Left cardiac atrium (tissue), 4 donors: ENCODE measurements at places on chromosomes 12 and 14. TPM values are rescaled to one million over a fixed set of nuclear protein-coding genes. Genes with fewer than 3 reads are reported as not detected.

CPNE6 gene
- not detected for total RNA-seq

NINJ2 gene
- total RNA-seq: 7.0 TPM

RASSF9 gene
- total RNA-seq: 2.5 TPM

ZNF664 gene
- 67.6 TPM for total RNA-seq

REM2 gene
- total RNA-seq: 0.12 TPM

- no peak for DNase-seq
Measured at GRCh38 chr12:19451196-19451595, 11.9 kb downstream of the AEBP2 start.

- DNase-seq: no peak
Measured at GRCh38 chr14:34425095-34425851, 36.8 kb downstream of the SPTSSA start.

DNA sequence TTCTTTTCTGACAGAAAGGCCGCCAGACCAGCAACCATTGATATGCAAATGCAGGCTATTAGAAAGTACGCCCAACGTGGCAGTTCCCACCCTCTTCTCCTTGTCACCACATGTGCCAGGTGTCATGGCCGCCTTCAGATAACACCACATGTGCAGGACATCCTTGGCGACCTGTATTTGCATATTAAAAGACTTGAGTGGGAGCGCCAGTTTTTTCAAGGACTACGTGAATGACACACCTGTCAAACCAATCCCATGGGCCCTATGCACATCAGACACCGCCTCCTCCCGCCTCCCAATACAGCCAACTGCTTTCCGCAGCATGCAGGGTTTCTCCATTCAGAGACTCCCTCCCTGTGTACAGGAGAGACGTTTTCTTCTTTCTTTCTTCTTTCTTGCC lies 318.6 kb upstream of the FAR2 start:
- DNase-seq: no peak

DNA sequence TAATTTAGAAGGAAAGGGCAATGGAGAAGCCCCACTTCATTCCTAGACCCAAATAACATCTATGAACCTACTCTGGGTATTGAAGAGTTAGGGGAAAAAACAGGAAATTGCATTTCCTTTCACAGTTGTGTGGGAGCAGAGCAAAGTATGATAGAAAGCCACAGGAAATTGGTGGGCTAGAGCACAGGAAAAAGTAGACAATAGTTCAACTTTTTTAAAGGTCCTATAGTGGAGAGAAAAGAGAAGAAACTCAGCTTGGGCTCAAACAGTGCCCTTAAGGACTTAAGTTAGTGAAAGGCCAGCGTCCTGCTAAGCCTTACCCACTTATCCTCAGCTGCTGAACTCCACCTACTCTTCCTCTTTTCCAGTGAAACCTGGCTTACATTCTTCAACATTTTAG lies 258.1 kb downstream of the DPY19L2 start:
- DNase-seq: no peak

DNA sequence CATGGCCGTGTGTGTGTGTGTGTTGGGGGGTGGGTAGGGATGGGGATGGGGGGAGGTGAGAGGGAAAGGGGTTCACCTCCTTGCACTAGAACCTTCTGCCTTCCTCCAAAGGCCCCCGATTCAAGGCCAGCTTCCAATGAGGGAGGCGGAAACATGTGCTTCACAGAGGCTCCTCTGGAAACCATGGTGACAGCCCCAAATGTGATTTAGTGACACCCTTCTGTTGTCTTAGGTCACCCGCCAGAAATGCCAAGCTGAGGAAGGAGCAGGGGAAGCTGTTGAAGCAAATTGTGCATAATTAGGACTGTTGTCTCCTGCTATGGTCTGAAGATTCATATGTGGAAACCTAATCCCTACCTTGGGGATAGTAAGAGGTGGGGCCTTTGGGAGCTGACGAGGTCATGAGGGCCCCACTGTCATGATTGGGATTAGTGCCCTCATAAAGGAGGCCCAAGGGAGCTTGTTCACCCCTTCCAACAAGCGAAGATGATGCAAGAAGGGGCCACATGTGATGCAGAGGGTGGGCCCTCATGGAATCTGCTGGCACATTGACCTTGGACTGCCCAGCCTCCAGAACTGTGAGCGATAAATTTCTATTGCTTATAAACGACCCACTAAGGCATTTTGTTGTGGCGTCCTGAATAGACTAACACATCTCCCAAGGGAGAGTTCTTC lies 95.2 kb downstream of the AACS start:
- DNase-seq: no peak

- DNase-seq: no peak
Measured at GRCh38 chr14:42980419-42980818, 1373.7 kb downstream of the LRFN5 start.

DNA sequence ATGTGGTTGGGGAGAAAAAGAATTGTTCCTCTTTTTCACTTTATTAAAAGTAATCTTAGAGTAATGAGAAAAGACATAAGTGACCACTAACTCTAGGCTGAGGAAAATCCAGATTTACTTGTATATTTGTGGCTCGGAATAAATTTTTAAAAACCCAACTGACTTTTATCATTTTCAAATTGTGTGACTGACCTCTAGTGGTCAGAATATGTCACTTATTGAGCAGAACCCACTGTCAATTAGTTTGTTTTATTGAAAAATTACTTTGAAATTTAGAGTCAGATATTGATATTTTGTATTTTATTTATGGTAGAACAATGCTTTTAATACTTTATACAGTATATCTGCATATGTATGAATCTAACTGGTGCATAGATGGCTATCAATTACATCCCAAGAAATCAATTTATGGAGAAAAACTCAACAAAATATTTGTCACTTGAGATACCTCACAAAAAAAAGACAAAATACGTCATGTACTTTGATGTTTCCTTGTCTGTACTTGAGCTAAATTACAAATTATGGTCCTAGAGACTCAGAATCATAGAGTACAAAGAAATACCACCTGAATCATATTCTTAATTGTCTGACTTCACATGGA lies 229.4 kb downstream of the CNTN1 start:
- DNase-seq: no peak

DNA sequence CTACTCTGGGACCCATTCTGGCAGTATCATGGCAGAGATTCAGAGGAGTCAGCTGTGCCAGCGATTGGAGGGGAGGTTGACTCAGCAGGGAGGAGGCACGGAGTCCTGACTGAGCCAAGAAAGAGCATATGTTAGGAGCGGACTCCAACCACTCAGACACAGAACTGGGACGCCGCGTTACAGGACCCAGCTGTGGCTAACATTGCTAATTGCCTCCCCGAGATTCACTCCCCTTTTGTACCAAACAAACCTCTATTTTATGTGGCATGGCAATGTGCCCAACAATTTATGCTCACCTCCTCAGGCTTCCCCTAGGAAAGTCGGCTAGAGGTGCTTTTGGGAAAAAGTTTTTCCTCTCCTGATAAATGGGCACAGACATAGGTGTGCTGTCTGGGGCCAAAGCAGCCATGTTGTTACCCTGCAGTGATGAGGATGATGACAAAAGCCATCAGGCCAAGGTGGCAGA lies 15.2 kb upstream of the CLIP1 start:
- DNase-seq: peak; percentile 58

- peak; percentile 69 for DNase-seq
Measured at GRCh38 chr12:10392394-10392930, 2.6 kb upstream of the KLRK1 start.

DNA sequence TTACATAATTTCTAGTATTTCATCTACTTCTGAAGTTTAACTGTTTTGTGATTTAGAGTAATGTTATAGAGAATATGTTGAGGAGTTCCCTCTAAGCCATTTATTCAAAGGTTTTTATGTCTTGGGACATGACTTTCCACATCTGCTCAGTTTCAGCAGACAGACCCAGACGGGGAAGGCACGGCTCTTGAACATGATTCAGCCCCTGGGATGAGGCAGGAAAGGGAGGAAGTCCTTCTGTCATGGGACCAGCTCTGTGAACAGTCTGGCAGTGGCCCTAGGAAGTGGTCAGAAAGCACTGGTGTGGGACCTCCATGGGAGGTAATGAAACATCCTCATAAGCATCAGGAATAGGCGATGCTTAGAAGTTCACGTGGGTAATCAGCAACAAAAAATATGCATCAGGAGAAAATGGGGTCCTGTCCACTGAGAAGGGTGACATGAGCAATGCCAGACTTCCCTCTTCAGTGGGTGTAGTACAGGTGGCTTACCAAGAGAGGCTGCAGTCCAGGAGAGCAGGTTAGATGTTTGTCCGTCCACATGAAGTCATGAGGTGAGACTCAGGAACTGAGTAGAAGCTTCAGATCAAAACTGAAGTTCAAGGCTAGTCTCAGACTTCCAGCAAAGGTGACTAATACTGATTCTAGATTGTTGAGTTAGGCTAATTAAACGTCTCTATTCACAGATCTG lies 248.5 kb downstream of the IPO8 start:
- no peak for DNase-seq

DNA sequence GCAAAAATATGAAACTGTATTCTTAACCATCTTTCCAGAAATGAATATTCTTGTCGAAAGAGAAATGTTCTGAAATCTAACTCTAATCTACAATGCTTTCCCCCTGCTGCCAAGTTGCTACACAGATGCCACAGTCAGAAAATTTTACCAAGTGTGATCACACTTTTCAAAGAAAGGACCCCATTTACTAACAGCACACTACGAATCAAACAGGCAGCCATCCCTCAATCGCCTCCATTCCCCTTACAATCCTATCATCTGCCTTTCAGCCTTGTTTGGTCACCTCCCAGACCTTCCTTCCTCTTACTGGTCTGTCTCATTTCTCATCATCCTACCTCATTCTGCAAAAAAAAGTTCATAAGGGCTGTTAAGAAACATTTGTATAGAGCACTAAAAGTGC lies 190.1 kb downstream of the MED13L start:
- no peak for DNase-seq

- DNase-seq: no peak
Measured at GRCh38 chr12:62512901-62513300, 46.3 kb downstream of the MON2 start.

DNA sequence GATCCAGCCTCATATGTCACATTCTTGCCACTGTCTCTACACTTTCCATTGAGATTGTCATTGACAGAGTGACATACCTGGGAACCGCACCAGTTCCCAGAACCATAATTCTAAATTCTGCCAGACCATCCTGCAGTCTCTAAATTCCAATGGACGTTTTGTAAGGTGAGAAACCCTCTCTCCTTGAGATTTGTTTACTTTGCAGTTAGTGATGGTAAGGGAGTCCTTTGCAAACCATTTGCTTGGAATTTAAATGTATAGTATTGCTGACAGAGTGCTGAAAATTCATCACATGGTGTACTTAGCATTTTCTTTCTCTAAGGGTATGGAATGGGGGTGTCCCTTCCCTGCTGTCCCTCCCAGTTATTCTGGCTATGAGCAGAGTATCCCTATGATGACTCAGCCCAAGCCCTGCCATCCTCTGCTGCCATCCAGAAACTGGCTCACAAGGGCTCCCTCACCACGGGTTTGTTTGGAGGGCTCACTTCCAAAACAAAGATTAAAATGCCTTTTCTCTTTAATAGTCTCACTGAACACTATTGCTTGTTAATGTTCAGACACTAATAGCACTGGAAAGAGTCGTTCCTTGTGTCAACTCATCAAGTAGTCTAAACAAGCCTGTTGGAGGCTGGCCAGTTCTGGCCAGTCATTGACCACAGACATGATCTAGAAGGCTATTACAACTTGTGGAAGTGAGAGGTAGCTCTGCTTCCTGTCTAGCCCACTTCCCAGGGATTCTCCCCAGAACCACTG lies 129.0 kb upstream of the HMGA2 start:
- DNase-seq: peak; percentile 58

DNA sequence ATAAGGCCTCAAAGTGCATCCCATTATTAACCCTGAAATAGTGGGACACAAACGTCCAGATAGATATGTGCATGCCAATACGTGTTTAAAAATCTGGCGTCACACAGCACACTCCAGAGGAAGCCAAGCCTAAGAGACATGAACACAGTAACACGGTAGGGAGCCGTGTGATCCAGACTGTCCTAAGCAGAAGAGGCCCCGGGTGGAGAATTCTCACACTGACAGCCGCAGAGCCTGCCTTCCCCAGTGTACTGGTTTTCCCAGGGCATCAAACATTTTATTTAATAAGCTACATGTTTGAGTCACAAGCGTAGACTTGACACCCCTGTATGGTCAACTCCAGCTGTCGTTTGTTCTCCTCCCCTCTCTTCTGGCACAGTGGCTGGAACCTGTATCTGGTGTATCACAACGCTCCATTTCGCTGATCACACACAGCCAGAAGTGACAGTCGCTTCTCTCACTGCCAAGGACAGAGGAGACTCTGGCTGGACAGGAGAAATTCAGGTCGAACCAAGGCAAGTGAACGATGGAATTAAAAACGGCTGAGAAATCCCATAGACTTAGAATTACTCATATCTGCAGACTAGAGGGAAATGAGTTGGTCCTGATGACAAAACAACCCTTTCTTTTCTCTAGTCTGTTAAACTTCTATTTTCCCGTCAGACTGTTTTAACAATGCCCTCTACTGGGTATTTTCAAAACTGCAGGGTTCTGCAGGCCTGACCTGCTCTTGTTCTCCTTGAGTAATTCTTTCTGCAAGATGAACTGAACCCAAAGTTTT lies 359.9 kb downstream of the RGS6 start:
- DNase-seq: no peak

- DNase-seq: no peak
Measured at GRCh38 chr12:115953450-115953849, 324.0 kb downstream of the MED13L start.

DNA sequence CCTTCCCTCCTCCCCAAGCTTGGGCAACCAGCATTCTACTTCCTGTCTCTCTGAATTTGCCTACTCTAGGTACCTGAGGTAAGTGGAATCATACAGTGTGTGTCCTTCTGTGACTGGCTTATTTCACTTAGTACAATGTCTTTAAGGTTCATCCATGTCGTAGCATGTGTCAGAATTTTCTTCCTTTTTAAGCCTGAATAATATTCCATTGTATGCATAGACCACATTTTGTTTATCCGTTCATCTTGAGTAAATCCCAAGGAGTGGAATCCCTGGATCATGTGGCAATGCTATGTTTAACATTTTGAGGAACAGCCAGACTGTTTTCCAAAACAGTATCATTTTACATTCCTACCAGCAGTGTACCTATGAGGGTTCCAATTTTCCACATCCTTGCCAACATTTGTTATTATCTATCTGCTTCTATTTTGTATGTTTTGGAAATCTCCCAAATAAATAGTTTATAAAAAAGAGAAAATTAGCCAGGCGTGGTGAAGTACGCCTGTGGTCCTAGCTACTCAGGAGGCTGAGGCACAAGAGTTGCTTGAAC lies 12.4 kb downstream of the HSP90AA1 start:
- no peak for DNase-seq

DNA sequence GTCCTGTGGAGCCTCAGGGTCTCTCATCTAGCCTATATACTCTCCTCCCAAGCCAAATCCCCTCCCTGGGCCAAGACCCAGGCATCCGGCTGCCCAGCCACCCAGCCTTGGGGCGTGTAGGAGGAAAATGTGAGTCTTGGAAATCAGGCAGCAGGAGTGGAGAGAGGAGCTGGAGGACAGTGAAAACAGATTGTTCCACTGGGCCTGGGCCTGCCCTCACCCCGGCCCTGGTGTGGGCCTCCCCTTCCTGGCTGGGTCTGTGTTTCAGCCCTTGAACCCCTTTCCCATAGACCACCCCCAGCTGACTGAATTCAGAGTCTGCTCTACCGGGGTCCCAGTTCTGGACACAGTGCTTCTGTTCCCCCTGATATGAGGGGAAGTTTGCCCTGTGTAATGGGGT lies 6.7 kb downstream of the ITGA5 start:
- DNase-seq: no peak

GRCh38 chr14:54338696-54339317 lies 58.0 kb upstream of the CDKN3 start:
- DNase-seq: no peak
